ENCODE measurements at places on chromosomes 7 and 10.
A peak's percentile ranks its signal among the peaks of the same experiment; 100 is the strongest.

DNA sequence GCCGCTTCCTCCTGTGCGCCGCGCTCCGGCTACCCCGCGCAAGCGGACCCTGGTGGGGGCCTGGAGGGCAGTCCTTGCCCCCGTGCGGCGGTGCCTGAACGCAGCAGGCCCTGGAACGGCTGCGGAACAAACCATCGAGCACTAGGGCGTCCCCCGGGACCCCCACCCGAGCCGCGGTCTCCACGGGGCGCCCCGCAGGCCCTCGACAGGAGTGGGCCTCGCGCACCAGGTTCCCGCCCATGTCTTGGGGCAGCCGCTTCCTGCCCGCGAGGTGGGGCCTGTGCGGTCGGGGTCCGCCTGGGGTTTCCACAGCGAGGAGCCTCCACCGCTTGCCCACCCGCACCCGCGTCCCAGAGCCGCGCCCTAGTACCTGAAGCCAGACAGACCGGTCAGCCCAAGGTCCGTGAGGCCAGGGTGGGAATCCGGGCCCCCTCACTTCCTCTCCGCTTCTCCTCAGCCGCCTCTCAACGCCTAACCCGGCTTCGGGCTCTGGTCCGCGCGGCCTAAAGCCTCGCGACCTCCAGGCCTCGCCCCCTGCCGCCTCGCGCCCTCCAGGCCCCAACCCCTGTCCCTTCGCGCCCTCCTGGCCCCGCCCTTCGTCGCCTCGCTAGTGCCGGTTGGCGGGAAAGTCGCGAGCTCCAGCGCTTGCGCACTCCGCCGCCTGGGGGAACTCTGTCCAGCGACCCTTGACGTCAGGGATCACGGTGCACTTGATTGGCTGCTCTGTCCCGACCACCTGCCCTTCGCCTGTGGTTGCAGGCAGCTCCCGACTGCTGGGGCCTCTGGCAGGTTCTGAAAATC, 7.0 kb upstream of the GBX1 start:
- no peak for DNase-seq

- DNase-seq, result peak; percentile 72
Observed at GRCh38 chr10:114520453-114520852, 116.2 kb upstream of the AFAP1L2 start.

DNA sequence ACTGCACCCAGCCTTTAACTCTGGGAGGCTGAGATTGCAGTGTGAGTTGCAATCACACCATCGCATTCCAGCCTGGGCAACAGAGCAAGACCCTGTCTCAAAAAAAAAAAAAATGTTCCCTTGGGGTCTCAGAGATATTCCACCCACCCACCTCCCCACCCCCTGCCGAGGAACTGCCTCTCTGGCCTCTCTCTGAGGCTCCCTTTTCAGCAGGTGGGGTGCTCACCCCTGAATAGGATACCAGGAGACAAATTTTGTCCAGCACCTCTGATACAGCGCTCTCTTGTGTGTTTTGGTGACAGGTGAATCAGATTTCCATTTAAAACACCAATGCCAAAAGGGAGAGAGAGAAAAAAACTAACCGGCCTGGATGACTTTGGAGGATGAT, 92.6 kb upstream of the KIF5B start:
- DNase-seq, result no peak

- DNase-seq, result no peak
Observed at GRCh38 chr10:16570731-16571130, 49.1 kb upstream of the C1QL3 start.

- no peak for DNase-seq
Observed at GRCh38 chr7:100888988-100889750, at the start of gene UFSP1. Gene UFSP1, minus strand, starts transcription at chr7:100889715. Its CDS starts 444 bp downstream, at chr7:100889271.

DNA sequence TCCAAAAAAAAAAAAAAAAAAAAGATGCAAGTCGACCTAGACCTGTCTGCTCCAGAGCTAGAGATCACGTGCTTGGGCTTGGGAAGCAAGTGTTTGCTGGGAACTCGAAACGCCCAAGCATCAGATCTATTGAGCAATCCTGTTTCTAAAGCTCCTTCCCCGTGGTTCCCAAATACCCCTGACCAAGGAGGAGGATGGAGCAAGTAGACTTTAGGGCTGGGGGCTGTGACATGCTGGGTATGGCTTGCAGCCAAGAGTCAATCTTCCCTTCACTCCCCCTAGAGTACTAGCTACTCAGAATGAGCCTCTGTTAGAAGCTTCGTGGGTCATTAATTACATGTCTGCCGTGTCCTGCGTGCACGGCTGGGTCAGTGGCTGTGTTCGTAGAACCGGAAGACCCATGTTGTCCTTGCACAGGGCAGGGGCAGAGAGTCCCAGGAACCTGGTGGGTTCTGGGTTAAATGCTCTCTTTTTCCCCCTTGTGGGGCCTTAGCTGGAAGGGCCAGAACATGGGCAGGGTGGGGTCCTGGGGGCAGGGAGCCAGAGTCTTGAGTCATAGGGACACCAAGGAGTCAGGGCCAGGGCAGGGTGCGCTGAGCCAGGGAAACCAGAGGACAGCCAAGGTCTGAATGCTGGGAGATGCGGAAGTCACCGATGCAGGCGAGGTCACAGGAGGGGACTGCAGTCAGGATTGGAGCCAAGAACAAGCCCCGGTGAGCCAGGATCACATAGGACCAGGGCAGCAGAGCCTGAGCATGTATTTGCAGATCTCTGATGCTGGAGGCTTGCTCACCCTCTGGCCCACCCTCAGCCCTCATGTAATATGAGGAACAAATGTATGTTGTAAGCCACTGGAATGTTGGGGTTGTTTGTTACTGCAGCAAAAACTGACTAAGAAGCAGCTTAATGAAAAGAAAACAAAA, 34.6 kb upstream of the TPST1 start:
- DNase-seq, result peak; percentile 78

GRCh38 chr7:88306590-88307048, at the start of gene STEAP4:
Gene STEAP4, minus strand, starts transcription at chr7:88306894. Its CDS starts 22,625 bp downstream, at chr7:88284269.
- DNase-seq, result no peak

DNA sequence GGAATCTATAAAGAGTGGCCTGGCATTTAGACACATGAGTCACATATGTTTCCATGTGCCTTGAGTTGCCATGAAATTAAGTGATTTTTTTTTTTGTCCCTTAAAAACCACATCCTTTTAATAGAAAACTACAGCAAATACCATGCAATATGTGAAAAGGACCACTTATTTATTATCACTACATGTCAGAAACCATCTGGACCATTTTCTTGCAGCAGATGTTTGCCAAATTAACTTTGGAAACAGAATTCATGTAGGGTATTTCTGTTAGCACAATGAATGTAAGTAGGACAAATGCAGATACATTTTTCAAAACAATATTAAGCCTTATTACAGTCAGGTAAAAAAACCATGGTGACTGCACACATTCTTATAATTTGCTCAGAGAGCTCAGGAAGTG, 230.6 kb downstream of the REEP3 start:
- DNase-seq, result no peak

- no peak for DNase-seq
Observed at GRCh38 chr10:124068929-124069328, 24.5 kb downstream of the CHST15 start.

DNA sequence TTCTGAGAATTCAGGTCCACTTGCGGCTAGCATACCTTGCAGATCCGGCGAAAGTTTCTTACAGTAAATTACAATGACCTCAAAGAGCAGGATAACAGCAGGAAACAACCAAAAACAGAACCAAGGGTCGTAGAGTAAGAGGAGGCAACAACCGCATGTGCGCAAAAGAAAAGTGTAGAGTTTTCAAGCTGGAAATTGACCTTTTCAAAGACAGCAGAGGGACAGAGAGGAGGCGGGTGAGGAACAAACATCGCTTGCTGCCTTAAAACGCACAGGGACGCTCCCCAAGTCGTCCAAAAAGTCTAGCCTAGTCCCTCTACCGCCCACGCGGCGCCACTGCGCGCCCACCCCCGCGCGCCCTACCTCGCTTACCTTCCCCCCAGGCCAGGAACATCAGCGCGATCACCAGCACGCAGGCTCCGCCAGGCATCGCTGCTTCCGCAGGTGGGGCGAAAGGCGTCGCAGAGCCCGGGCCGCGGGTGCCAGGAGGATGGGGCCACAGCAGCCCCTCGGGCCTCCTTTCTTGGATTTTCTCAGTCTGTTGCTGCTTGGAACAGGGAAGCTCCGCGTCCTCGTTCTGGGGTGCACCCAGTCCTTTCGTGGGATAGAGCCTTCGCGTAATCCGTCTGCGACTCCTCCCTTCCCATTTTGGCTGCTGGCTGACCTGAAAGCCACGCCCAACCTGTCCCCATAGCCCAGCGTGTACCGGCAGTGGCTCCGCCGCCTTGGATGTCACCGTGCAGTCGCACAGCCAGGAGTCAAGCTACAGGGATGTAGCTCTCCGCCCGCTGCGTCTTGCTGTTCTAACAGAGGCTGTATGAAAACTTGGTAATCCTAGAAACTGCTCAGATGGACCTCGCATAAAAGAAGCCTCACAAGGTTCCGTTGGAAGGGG, at the start of gene VWDE:
Gene VWDE (minus strand): TSS at position 579 of the 895 bp plus-strand sequence. CDS start 149 bp downstream, at position 430.
- DNase-seq, result peak; percentile 31

GRCh38 chr10:71213761-71214440, 1.5 kb downstream of the UNC5B start:
- DNase-seq, result no peak

DNA sequence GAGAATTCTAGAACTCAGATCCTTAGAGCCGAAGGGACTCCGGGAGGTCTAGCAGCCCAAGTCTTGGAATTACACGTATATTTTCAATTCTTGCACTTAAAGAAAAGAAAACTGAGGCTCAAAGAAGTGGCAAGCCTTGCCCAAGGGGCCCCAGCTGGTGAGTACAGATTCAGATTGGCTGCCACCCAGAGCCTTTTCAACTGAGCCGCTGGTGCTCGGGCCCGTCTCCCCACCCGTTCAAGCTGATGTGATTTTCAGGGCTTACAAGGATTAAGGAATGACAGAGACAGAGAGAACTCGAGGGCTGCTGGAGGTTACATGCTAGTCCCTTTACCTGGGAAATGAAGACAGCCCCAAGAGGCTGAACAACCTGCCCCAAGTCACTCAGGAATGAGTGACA, 117.8 kb downstream of the ABLIM1 start:
- no peak for DNase-seq

DNA sequence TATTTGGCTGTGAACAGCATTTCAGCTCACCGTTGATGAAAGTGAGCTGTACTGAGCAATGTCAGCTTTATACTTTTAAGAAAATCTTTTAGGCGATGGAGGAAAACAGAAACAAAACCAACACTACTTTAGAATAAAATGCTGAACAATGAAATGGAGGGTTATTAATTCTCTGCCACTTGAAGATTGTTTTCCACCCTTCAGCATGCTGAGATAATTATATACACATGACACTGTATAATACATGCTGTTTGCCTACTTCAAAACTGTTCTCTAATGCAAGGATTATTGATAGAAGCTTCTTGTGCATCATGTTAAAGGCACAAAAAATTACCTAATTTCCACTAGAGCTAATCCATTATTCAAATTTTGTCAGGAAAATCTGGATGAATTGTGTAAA, 66.8 kb downstream of the CACNA2D1 start:
- no peak for DNase-seq

DNA sequence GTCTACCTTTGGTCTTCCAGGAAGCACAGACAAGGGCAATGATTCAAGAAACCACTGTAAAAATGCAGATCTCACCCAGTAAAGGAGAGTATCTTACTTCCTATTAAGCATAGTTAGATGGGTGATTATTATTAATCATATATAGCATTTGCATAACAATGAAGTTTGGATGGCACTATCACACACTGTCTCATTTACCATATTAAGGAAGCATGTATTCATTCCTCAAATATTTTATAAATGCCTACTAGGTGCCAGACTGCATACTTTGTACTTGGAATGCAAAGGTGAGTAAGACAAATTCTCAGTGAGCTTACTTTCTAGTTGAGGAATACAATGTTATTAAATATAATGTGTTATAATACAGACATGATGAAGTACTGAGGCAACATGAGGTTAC, 53.9 kb upstream of the SKAP2 start:
- peak; percentile 35 for DNase-seq

Measured in RCC 7860 (cell line).